Activated CD4-positive, alpha-beta T cell treated with anti-CD3 and anti-CD28 coated beads, Interleukin-2, Interleukin-6, amounts not matched to agents 100 ng/mL and 50 ng/mL, durations not matched to agents 16 hours and 8 hours (primary cell): ENCODE measurements at places on chromosomes 12 and 14.

GRCh38 chr14:33369972-33370371, 431.3 kb downstream of the NPAS3 start:
- DNase-seq = no peak

DNA sequence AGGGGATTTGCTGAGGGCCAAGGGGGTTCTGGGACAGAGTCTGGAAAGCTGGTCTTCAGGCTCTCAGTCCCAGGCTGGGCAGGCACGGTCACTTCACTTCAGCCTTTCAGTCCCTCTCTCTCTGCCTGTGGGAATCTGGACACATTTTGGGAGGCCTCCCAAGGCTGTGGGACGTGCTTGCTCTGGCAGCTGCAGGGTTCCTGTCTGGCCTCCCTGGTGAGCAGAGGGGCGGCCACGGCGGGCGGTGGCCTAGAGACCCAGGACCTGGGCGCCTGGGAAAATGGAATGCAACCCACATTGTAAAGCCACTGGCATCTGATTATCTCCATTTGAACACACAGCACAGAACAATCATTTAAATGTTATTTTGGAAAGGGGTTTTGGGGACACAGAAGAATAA, 10.1 kb upstream of the ALDH2 start:
- DNase-seq = no peak

GRCh38 chr12:60935981-60936761, 1324.0 kb upstream of the USP15 start:
- DNase-seq = no peak

DNA sequence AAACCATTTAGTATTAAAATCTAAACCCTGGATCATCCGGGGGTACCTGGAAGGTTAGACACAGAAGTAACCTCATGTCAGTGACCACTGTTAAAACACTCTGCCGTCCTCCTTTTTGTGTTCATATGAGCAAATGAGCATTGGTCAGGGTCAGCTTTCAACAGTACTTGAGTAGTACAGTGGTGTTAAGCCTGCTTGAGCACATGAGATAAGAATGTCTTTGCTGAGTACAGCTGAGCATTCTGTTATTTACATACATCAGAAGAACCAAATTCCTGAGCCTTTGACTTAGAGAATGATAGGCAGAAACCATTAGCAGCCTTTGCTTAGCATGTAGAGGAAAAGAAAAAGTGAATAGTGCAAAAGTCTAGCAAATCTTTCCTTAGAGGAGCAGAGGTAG, 38.6 kb upstream of the LRTM2 start:
- no peak for DNase-seq

DNA sequence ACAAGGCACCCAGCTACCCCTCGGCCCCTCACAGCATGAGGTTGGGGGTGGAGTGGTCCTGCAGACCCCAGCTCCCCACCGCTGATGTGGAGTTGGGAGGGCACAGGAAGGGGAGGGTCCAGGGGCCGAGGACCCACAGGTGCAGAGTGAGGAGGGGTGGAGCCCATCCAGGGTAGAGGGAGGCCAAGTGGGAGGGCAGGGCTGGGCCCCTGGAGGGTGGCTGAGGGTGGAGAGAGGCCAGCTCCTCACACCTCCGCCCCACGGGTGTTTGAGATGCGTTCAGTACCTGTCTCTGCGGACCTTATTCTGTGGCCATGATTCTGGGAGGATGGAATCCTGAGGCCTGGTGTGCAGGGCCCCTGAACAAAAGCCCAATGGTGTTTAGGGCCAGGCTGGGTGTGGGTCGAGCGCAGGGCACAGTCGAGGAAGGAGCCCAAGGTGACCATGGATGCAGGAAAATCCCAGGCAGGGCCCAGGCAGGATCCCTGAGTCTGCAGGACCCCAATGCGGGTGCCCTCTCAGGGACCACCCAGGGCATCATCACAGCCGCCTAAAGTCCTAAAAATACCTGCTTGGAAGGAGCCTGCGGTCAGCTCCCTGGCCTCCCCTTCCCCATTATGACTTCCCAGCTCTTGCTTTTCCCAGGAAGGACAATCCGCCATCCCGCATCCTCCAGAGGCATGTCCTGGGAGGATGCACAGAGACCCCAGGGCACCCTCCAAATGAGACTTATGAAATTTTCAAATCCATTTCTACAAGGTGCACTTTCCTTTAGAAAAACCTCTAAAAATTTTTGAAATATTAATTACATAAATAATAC, 377.1 kb upstream of the SFSWAP start:
- no peak for DNase-seq
